ENCODE measurements at places on chromosomes 5 and 9.
A peak's percentile ranks its signal among the peaks of the same experiment; 100 is the strongest.

DNA sequence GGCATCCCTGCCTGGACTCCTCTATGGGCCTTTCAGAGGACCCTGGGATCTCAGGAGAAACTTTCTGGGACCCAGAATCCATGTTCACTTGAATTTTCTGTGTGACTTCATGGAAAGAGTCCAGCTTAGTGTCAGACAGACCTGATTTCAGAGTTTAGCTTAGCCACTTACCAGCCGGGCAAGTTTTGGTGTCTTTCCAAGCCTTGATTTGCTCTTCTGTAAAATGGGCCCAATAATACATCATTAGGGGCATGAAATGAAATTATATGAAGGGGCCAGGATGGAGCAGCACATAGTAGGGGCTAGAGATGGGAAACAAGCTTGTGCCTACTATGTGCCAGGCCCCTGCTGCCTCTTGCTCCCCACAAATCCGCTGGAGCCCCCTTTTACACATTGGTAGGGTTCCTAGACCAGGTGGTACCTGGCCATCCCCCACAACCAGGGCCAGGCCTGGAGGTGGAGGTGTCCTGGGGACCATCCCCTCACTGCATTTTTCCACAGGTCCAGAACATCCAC lies 33.2 kb upstream of the RPL26L1 start:
- DNase-seq = no peak

DNA sequence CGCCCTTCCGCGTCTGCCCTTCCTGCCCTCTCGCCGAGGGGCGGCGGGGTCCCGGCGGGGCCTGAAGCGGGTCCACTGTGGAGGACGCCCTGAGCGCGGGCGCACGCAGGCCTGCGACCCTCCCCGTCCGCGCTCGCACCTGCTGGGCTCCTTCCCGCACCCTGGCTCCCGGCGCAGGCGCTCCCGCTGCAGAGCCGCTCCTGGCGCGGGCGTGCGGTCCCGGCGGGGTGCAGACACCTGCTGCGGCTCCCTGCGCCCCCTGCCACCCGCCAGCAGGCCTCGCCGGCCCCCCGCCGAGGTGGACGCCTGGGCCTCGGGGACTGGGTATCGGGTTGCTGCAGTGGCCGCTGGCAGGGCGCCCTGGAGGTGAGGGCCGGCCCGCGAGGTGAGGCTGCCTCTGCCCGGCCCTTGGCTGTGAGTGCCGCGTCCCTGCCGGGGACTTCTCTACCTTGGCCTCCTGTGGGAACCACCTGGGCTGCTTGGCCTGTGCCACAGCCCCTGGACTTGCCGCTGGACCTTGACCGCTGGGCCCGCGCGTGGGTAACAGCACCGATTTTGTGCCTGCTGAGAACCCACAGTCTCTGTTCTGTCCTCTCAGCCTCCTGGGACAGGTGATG lies 627 bp downstream of the ARRDC1 start:
- no peak for DNase-seq

GRCh38 chr5:95565280-95565920 lies 10.5 kb downstream of the ARSK start:
- no peak for DNase-seq

DNA sequence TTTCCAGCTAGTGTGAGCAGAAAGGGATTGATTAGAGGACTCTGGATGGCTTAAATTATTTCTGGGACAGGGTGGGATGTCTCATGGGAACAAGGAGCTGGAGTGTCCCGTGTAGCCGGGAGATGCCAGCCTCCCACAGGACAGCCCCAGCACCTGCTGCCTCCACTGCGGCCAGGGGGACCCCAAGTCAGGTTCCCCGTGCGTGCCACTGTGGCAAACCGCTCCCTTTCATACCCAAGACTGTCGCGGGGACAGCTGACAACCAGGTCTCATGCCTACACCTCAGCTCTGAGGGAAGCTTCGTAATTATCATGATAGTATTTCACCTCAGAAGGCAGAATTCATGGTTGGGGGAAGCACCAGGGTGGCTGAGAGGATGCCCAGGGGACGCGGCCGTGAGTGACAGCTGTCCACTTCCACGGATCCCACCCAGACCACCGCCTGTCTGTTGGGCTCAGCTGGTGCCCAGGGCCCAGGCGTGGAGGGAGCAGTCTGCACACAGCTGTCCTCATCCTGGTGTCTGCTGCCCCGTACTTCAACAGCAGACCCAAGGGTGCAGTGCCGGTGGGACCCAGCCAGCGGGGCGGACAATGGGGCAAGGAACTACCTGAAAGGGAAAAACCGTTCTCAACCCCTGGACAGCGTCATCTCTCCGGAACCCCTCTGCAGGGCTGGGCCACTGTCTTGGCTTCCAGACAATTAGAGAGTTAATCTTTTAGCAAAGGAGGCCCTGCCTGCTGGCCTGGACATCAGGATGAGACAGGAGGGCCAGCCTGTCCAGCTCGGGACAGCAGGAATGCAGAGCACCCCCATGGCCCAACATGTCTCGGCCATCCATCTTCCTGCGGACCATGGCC lies 166.9 kb downstream of the OLFM1 start:
- DNase-seq = no peak

GRCh38 chr5:139422307-139422893 lies 16.9 kb downstream of the DNAJC18 start:
- DNase-seq = peak; percentile 68

DNA sequence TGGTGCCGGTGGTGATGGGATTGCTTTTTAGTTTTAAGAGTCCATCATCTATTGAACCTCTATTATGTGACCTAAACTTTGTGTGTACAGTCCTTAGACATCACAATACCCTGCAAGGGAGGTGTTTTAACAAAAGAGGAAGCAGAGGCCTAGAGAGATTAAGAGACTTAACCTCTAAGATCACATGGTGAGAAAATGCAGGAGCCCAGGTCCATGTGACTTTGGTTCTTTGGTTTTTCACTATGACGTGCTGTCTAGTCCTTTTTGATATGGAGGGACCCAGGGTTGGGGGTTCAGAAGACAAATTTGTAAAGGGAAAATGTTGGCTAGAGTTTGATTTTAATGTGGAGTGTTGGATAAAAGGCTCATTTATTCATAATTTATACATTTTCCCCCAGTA lies 34.1 kb upstream of the TRMT10B start:
- no peak for DNase-seq

GRCh38 chr5:102681403-102681983 lies 73.6 kb upstream of the PAM start:
- peak; percentile 42 for DNase-seq

DNA sequence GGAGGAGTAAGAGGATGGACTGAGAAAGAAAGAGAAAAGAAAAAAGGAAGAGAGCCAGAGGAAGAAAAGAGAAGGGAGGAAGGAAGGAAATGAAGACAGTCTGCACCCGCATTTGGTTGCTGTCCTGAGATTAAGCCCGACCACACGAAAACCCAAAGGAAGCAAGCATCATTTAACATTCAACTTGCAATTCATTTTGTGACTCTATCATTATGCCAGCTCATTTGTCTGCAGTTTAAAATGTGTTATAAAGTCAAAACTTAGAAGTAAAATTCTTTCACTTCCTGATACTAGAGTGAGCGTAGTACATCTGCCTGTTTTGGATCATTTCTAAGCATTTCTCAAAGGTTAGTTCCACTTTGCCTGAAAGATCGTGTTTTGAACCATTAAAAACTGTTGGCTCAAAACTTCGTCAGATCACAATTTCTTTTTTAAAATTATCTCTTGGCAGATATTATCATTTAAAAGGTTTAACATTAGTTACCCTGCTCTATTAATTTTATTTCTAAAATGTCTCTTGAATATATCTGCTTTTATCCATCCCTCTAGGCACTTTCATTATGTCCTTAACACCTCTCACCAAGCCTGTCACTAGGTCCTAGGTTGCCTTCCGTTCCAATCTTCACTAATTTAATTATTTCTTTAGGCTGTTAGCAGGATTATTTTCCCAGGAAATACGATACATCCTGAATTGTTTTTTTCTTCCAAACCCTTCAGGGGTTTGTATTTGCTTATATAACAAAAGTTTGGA lies 240.9 kb downstream of the TLE4 start:
- no peak for DNase-seq

- no peak for DNase-seq
Measured at GRCh38 chr5:123876276-123876790, 364.4 kb downstream of the CSNK1G3 start.

GRCh38 chr5:127337876-127338275 lies 47.3 kb downstream of the MEGF10 start:
- DNase-seq = no peak

DNA sequence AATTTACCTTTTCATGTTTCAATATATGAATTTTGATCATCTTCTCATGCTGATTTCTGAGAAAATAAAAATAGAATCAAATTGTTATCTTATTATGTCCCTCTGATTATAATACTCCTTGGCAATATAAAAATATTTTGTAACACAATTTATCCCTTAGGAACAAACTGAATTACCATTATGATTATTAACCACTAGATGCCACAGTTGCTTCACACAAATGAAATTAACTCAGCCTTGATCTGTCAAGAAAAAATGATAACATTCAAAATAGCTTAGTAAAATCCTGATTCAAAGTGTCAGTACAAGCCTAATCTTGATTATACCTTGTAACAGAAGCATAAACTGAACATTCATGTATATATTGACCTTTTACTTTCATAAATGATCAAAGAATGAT lies 4.8 kb upstream of the CHSY3 start:
- no peak for DNase-seq

DNA sequence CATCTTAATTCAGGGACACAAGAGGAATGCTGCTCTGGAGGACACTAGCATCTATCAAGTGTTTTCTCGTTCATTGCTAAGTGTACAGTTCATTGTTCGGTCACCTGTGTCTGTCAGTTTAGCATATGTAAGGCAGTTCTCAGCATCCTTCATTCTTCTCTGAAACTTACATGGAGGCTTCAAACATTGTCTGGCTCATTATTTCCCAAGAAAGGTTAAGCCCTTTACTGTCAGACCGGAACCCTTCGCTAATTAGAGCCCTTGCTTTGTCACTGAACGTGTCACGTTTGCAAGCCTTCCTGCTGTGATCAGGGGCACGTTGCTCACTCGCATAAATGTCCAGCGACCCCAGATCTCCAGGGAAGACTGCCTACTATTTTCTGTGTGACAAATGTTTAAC lies 62.3 kb upstream of the RIOK2 start:
- DNase-seq = no peak

DNA sequence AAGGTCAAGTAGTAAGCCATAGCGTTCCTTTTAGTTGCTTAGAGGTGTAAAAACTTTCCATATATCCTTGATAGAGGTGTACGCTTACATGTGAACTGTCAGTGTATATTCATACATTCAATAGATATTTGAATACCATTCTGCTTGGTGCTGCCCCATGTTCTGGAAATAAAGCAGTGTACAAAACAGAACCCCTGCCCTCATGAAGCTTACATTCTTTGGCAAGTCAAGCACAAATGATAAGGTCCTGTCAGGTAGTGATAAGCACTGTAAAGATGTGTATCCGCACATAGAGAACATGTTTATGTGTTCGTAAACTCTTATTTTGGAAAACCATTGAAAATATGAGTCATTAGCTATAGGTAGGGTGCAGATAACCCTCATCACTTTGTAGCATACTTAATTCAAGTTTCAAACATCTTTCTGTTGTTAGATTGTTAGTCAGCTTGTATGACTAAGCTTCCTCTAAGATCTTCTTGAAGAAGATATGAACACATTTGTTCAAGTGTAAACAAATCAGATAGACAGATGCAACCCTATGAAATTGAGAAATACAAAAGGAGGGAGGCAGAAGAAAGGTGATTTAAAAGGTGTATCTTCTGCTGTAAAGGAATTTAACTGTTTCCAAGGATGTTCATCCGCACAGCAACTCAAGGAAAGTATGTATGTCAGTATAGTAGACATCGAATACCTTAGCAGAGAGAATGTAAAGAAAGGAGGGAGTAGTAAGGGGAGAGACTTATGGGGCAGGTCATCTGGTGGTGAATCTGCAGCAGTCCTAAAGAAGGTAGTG lies 1.6 kb downstream of the GTF3C4 start:
- DNase-seq = peak; percentile 22

DNA sequence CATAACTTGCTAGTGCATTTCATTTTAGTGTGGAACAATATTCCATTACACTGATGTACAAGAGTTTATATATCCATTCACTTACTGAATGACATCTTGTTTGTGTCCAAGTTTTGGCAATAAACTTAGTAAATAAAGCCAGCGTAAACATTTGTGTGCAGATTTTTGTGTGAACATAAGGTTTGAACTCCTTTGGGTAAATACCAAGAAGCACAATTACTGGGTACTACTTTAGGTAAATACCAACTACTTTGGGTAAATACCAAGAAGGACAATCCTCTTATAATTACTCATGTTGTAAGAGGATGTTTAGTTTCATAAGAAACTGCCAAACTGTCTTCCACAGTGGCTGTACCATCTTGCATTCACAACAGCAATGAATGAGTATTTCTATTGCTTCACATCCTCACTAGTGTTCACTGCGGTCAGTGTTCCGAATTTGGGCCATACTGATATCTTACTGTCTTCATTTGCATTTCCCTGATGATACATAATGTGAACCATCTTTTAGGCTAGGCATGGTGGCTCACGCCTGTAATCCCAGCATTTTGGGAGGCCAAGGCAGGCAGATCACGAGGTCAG lies 2.3 kb upstream of the SYK start:
- no peak for DNase-seq

DNA sequence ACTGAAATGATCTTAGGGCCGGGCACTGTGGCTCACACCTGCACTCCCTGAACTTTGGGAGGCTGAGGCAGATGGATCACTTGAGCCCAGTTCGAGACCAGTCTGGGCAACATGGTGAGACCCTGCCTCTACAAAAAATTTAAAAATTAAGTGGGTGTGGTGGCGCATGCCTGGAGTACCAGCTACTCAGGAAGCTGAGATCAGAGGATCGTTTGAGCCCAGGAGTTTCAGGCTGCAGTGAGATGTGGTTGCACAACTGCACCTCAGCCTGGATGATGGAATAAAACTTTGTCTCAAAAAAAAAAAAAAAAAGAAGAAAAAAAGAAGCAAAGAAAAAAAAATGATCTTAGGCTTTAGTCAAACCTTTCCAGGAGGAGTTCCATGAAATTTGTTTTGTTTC lies 41.8 kb downstream of the MEF2C start:
- DNase-seq = no peak

DNA sequence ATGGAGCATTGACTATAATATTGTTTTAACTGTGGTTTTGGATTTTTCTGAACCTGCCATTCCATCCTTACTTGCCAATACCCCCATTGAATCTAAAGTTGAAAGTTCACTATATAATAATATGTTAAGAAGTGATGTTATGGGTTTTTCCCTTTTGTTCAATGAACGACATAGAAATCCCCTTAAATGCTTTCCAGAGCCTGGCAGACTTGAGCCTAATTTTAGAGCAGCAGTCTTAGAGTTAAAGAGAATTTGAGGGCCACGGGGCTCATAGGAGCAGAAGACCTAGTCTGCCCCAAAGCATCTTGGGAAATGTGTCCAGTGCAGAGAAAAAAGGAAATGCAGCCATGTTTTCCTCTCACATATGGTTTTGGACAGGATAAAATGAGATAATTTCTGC lies 146.1 kb upstream of the SLC44A1 start:
- no peak for DNase-seq

- DNase-seq = peak; percentile 6
Measured at GRCh38 chr5:170633235-170634081, 129.6 kb downstream of the KCNIP1 start.

DNA sequence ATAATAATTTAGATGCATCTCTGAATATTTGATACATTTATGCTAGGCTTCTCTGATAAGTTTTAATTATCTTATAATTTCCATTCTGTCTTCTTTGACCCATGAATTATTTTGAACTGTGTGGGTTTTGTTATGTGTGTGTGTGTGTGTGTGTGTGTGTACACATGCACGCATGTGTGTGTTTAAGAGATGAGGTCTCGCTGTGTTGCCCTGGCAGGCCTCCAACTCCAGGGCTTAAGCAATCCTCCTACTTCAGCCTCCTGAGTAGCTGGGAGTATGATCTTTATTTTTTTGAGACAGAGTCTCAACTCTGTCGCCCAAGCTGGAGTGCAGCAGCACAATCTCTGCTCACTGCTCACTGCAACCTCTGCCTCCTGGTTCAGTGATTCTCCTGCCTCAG lies 75.4 kb downstream of the NDUFAF2 start:
- no peak for DNase-seq
